ENCODE measurements at places on chromosomes 13 and 19. TPM values are rescaled to one million over a fixed set of nuclear protein-coding genes. Genes with fewer than 3 reads are reported as not detected.

Gene PGLYRP1
- total RNA-seq: 4.3 TPM

DNA sequence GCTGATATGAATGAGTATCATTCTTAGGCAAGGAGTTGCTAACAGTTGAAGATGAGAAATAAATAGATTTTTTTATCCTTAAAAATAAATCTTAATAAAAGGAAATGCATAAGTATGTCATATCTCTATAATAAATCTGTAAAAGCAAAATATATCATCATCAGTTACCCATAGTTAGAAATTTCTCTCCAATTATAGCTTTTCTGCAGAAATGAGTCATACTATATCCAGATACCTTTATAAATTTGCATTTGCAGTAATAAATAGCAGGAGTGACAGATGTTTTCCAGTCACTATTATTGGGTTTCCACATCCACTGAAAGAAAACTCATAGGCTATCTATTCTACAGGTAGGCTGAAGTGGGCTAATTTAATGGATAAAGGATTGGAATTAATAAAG, 829.8 kb downstream of the PCDH9 start:
- no peaks in the 10 kb centered on the region for H3K36me3 ChIP-seq
- H3K27ac ChIP-seq: no peak overlapping the region
- no peaks in the 10 kb centered on the region for H3K27me3 ChIP-seq
- no peaks in the 10 kb centered on the region for H3K4me1 ChIP-seq
- H3K4me3 ChIP-seq: no peak overlapping the region

DNA sequence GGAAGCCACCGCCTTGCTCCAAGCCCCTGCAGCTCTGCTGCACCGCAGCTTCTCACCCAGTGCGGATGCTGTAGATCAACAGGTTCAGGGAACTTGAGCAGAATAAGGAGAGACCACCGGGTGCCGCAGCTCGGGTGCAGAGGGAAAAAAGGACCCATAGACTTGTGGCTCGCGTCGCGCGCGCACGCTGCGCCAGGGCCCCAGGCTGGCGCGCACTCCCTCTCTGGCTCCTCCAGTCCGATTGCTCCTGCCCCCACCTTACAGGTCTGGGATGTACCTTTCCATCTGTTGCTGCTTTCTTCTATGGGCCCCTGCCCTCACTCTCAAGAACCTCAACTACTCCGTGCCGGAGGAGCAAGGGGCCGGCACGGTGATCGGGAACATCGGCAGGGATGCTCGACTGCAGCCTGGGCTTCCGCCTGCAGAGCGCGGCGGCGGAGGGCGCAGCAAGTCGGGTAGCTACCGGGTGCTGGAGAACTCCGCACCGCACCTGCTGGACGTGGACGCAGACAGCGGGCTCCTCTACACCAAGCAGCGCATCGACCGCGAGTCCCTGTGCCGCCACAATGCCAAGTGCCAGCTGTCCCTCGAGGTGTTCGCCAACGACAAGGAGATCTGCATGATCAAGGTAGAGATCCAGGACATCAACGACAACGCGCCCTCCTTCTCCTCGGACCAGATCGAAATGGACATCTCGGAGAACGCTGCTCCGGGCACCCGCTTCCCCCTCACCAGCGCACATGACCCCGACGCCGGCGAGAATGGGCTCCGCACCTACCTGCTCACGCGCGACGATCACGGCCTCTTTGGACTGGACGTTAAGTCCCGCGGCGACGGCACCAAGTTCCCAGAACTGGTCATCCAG, 964 bp downstream of the PCDH17 start:
- H3K36me3 ChIP-seq: no peaks in the 10 kb centered on the region
- peak overlapping the region; percentile 63 for H3K27ac ChIP-seq
- peaks cover 14% of the 10 kb centered on the region for H3K4me1 ChIP-seq

Gene FUT2
- not detected for total RNA-seq

- H3K4me1 ChIP-seq: no peaks in the 10 kb centered on the region
- no peak overlapping the region for H3K4me3 ChIP-seq
- no peak overlapping the region for H3K27ac ChIP-seq
- H3K27me3 ChIP-seq: no peaks in the 10 kb centered on the region
Observed at GRCh38 chr13:103386341-103386740, 320.1 kb upstream of the SLC10A2 start.

DNA sequence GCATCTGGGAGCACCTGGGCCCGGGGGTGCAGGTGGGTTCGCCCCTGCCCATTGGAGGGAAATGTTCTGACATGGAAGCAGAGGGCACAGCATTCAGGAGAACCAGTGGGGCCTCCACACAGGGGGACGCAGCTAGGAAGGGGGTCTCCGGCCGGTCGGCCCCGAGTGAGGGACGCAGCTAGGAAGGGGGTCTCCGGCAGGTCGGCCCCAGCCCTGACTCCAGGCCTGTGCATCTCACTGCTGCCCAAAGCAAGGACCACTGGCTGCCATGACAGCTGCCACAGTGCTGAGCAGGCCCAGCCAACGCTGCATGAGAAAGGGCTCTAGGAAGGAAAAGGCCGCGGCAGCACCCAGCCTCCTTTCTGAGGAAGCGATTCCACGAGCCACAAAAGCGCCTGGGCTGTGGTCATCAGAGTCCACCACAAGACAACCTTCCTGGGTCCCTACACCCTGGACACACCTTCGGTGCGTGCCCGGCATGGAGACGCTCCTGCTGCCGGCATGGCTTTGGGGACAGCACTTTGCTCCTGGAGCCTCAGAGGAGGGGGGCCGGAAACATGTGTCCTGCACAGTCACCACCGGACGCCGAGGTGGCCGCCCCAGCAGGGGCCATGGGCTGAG, 9.7 kb downstream of the RASA3 start:
- no peak for DNase-seq
- H3K36me3 ChIP-seq: no peaks in the 10 kb centered on the region
- H3K27me3 ChIP-seq: no peaks in the 10 kb centered on the region
- peak overlapping the region; percentile 9 for H3K27ac ChIP-seq
- peaks cover 45% of the 10 kb centered on the region for H3K4me1 ChIP-seq

GRCh38 chr19:48121909-48122371, 11.3 kb upstream of the PLA2G4C start:
- peak; percentile 40 for DNase-seq
- H3K4me3 ChIP-seq: no peak overlapping the region
- H3K4me1 ChIP-seq: peaks cover 7% of the 10 kb centered on the region
- peak overlapping the region; percentile 81 for H3K27ac ChIP-seq
- peaks cover under 1% of the 10 kb centered on the region for H3K36me3 ChIP-seq

DNA sequence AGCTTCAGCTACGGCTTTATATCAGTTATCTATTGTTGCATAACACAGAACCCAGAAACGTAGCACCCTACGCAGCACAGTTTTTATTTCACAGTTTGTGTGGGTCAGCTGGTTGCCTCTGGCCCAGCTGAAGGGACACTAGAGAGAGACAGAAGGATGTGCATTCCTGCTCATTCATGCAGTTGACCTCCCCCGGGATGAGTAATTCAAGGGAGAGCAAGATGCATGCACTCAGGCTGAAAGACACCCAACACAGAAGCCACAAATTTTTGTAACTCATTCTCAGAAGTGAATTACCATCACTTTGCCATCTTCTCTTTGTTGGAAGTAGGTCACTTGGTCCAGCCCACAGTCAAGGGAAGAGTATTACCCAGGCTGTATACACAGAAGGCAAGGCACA, 89.5 kb downstream of the EFNB2 start:
- no peak overlapping the region for H3K27ac ChIP-seq
- no peaks in the 10 kb centered on the region for H3K4me1 ChIP-seq
- H3K36me3 ChIP-seq: no peaks in the 10 kb centered on the region
- DNase-seq: no peak
- no peaks in the 10 kb centered on the region for H3K27me3 ChIP-seq

DNA sequence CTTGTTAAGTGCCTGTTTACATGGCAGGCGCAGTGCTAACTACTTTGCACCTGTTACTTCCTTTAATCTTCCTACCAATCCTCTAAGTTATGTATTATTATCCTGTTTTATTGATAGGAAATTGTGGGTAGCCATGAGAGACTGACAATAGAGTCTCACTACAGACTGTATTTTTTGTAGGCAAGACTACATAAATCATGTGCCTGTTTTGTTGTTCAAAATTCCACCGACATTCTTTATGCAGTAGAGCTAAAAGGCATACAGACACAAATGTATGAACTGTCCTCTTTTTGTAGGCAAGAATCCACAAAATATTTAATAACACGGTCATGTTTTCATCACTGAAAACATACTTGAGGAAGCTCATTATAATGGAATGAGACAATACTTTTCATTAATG, 205.5 kb downstream of the NALCN start:
- no peak for DNase-seq
- no peaks in the 10 kb centered on the region for H3K27me3 ChIP-seq
- H3K4me1 ChIP-seq: no peaks in the 10 kb centered on the region
- no peak overlapping the region for H3K27ac ChIP-seq
- H3K36me3 ChIP-seq: no peaks in the 10 kb centered on the region

DNA sequence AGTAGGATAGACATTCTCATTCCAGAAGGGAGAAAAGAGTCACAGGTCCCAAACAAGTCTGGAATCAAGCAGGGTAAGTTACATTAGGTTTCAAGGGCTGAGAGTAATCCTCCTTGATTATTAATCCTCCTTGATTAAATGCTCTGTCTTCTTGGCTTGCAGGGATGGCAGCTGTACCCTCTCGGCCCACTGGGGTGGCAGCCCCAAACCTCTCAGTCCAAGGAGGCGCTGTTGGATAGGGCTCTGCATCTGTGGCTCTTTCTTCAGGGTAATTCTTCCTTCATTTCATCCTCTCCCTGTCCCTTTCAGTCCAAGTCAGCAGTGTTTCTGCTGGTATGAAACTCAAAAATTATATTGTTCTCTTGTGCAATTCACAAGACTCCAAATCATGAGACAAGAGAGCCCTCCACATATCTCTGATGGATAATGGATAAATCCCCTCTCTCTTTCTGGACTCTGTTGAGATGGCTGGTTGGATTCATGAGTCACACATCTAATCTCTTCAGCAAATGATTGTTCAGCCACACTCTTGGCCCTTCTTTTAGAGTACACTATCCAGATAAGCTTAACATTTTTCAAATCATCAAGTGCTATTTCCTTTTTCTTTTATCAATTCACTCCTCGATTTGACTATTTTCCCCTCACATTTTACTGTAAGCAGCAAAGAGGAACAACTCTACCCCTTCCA, 323.7 kb upstream of the HTR2A start:
- DNase-seq: no peak
- H3K4me3 ChIP-seq: no peak overlapping the region
- H3K27me3 ChIP-seq: no peaks in the 10 kb centered on the region
- H3K4me1 ChIP-seq: no peaks in the 10 kb centered on the region
- no peak overlapping the region for H3K27ac ChIP-seq
- H3K36me3 ChIP-seq: no peaks in the 10 kb centered on the region

Gene CRX
- total RNA-seq: not detected

DNA sequence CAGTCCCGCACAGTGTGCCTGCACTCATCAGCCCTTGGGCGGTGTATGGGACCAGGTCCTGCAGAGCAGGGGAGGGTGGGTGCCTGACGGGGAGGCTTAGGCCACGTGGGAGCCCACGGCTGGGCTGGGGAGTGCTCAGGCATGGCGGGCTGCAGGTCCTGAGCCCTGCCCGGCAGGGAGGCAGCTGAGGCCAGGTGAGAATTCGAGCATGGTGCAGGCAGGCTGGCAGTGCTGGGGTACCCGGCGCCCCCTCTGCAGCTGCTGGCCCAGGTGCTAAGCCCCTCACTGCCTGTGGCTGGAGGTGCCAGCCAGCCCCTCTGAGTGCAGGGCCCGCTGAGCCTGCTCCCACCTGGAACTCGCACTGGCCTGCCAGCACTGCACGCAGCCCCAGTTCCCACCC, 630.9 kb upstream of the PCDH20 start:
- H3K27me3 ChIP-seq: no peaks in the 10 kb centered on the region
- no peaks in the 10 kb centered on the region for H3K36me3 ChIP-seq
- peak; percentile 64 for DNase-seq
- H3K27ac ChIP-seq: no peak overlapping the region

GRCh38 chr13:33381906-33382305, 96.4 kb upstream of the STARD13 start:
- no peak overlapping the region for H3K4me3 ChIP-seq
- DNase-seq: no peak
- no peak overlapping the region for H3K27ac ChIP-seq
- no peaks in the 10 kb centered on the region for H3K4me1 ChIP-seq

DNA sequence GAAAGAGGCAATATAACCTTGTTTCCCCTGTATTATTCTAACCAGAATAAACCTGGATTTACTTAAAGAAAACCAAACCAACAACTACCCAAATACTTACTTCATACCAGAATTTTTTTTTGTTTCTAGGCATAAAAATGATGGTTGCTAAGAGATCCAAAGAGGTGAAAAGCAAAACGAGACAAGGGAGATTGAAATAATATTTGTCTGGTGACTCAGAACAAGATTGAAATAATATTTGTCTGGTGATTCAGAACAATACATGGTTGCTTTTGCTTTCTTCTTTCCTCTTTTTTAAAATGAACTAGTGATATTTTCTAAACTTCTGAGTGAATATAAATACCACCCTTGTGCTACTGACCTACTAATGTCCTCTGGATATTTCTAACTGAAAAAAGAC, 592.9 kb downstream of the KCTD12 start:
- H3K4me3 ChIP-seq: no peak overlapping the region

Gene GZMM
- total RNA-seq: not detected

Gene PSMD8
- 125 TPM for total RNA-seq

DNA sequence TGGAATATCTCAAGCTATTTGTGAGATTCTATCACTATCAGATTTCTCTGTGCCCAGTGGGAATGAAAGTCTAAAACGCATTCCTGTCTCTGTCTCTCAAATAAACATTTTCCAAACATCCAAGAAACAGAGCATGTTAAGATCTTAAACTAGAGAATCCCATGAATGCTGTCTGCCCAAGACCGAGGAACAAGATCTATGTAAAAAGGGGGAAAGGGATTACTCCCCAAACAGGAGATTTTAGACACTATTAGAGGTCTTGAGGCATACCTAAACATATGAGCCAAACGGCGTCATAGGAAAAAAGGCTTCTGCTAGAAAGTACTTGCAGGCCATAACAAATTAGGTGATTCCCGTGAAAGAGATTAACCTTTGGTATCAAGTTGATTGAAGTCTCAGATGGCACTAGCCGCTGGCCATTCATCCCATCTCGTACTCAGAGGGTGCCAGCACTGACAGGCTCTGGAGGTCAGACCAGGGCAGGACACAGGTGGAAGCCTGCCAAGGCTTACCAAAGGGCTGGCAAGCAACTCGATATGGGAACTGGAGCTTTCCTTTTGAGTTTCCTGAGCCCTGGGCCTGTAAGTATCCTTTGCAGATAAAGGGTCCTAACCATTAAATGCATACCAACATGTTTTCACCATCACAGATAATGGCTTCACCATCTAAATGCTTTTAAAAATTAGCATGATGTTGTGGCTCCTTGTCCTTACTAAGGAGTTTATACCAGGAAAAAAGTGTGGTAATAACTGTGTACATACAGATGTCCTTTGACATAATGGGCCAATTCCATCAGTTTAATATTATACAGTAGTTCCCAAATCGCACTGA, 225.2 kb downstream of the FOXO1 start:
- no peaks in the 10 kb centered on the region for H3K27me3 ChIP-seq
- no peak for DNase-seq
- no peaks in the 10 kb centered on the region for H3K36me3 ChIP-seq
- peaks cover 38% of the 10 kb centered on the region for H3K4me1 ChIP-seq

Data from upper lobe of left lung (tissue), 6 donors.